ENCODE measurements at places on chromosomes 2 and 18.

- no peak for DNase-seq
These were observed 98.3 kb downstream of the DTNA start for GRCh38 chr18:34808389-34808788.

GRCh38 chr2:120709608-120710041, 26.0 kb upstream of the GLI2 start:
- no peak for DNase-seq

- no peak for DNase-seq
These were observed 28.5 kb upstream of the ACTR2 start for GRCh38 chr2:65199166-65199565.

DNA sequence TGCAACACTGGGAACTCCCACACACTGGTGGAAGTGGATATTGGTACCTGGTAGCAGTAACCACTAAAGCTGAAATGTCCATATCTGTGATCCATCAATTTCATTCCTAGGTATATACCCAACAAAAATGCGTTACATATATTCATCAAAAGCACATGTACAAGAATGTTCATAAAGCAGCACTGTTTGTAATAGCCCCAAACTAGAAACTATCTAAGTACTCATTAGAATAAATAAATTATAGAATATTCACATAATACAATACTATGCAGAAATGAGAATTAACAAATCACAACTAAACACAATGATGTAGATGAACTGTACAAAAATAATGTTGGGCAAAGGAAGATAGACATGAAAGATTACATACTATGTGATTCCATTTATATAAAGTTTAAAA, 11.1 kb upstream of the TLK1 start:
- DNase-seq = no peak

DNA sequence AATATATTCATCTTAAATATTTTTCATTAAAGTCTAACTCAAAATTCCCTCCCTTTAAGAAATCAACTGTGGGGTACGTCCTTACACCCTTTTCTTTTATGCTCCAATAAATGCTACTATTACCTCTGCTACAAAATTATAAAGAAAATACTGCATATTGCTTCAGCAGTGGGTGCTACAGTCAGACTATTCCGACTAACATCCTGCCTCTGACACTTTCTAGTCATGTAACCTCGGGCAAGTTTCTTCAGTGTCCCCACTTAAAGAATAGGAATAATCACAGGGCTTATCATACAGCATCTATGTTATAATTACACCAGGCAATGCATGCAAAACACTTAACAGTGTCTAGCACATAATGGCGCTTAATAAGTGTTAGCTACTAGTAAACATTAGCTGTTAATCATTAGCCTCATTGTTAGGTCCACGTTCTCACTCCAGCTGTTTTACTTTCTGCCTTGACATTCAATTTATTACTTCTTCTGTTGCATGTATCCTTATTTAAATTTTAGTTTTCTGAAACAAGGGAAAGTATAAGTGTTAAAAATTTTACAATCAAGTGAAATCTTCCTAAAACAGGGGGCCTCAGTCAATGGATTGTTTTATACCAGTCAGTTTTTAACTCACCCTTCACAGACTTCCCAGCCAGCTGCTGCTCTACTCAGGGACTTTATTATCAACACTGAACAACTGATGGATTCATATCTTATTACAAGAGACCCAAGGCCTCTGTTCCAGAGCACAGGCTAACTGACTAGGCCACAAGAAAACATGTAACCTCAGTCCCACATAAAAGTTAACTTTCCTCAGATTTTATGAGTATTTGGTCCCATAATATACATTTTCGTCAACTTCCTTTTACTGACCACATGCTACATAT, 54.0 kb downstream of the CLASP1 start:
- DNase-seq = no peak

DNA sequence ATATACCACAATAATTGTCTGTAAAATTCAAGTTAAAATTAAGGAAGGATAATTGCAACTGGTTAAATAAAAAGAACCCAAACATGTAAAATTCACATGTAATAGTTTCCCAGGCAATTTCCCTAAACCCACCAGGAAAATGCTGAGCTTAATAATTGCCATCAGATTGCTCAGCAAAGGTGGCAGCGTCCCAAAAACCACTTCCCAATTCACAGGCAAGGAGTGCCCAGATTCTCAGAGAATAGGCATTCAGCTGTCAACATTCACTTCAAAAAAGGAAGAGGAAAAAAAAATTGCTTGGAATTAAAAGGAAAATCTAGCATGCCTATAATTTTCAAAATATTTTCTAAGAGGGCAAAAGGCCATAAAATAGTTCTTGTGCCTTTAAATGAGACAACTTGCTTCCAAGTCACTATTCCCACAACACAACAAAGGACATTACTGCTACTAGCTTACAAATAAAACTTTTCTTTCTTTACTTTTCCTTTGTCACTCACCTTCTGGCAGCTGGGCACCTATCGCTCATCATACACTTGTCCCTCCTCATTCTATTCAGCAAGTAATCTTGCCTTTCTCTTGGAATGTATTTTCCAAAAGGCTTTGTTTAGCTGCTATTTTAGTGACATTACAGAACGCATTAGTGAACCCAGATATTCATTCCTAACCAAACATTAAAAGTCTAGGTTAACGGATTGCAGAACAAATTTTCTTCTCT, 15.2 kb downstream of the SRBD1 start:
- DNase-seq = no peak

DNA sequence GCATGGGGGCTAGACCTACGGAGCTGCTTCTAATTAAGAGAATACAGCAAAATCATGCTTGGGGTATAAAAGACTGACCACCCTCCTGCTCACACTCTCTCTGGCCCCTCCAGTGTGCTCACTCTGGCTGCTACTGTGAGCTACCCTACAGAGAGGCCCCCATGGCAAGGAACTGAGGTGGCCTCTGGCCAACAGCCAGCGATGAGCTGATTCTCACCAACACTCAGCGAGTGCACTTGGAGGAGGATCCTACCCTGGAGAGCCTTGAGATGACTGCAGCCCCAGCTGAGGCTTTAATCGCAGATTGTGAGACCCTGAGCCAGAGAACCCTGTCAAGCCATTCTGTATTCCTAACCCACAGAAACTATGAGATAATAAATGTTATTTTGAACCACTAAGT, 88.2 kb downstream of the GFPT1 start:
- no peak for DNase-seq

DNA sequence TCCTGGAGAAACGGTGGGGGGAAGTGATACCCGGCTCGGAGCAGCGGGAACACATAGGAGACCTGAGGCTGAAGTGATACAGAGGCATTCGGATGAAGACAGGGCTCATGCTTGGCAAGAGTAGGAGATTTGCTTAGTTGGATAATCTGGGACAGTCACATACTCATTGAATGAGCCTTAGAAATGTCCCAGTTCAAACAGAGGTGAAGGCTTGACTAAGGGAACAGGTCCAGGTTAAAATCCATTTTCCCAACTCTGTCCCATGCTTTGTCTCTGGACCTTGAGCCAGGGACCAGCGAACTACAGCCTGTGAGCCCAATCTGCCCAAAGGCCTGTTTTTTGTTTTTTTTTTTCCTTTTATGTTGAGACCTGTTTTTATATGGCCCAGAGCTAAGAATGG, 1.3 kb downstream of the UGT1A6 start:
- DNase-seq = no peak

DNA sequence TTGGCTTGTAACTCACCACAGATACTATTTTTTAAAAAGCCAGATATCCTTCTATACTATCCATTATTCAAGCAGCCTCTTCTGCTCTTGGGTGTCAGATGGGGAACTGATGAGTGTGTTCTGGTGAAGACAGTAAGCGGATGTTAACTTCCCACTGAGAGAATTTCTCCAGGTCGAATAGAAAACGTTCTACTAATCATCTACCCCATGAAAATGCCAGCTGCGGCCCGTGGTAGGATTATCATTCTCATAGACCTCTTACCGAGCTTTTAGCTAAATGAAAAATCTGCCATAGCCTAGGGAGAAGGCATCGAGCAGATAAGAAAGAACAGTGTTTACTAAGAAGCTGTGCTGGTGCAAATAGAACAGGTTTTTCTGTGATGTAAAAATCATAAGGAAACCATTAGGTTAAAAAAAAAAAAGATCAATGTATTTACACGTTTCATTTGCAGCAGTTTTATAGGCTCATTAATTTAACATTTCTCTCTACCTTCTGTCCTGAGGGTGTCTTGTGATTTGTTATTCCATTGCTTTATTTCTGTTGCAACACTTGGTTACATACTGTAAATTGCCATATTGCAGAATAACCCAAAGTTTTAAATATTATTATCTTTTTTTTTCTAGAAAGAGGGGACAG, 1521.5 kb upstream of the ZEB2 start:
- no peak for DNase-seq

DNA sequence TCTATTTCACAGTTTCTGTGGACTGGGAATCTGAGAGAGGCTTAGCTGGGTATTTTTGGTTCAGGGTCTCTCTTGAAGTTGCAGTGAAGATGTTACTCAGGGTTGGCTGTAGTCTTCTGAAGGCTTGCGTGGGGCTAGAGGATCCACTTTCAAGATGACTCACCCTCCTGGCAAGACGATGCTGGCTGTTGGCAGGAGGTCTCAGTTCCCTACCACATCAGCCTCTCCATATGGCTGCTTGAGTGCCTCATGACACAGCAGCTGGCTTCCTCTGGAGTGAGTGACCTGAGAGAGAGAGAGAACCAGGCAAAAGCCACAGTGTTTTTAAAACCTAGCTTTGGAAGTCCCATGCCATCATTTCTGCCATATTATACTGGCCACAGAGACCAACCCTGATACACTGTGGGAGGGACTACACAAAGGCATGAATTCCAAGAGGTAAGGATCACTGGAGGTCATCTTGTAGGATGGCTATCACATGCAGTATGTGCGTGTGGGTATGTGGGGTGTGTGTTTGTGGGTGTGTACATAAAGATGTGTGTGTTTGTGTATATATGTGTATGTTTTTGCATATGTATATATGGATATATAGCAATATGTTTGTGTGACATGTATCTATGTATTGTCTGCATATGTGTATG, 25.1 kb downstream of the DNPEP start:
- no peak for DNase-seq

- no peak for DNase-seq
These were observed 10.7 kb upstream of the GALNT3 start for GRCh38 chr2:165804719-165805118.

GRCh38 chr2:233385489-233386044, 31.3 kb downstream of the DGKD start:
- DNase-seq = no peak

- DNase-seq = no peak
These were observed 82.4 kb downstream of the AGPS start for GRCh38 chr2:177474998-177475397.

GRCh38 chr2:64793701-64794100, 140.0 kb upstream of the SERTAD2 start:
- DNase-seq = no peak

- DNase-seq = no peak
These were observed 107.1 kb upstream of the STK17B start for GRCh38 chr2:196278491-196278911.

DNA sequence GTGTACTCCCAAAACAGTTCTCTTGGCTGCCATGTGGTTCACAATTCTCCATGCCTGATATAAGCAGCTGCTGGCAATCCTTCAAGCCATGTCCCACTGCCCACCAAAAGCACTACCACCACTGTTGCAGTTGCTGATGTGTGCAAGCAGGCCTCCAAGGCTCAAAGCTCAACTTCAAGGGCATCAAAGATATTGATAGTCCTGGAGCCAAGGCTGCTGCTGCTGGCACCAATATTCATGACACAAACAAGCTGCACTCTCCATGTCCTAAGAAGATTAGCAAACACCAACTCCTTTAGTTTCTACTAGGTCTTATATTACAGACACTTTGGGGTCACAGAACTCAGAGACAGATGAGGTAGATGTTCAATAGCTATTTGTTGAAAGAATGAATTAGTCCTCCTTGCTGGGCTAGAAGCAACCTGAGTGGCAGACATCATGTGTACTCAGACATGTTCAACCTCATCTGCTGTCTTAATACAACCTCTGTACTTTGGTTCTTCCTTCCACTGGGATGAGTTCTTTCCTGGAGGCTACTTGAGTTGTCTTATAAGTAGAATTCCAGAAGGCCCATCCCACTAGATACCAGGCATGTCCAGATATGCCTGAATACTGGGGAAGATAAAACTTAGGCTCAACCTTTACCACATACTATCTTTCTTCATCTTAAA, 104.5 kb upstream of the UGP2 start:
- no peak for DNase-seq

GRCh38 chr2:30737326-30737610, 70.0 kb downstream of the CAPN13 start:
- DNase-seq = no peak

DNA sequence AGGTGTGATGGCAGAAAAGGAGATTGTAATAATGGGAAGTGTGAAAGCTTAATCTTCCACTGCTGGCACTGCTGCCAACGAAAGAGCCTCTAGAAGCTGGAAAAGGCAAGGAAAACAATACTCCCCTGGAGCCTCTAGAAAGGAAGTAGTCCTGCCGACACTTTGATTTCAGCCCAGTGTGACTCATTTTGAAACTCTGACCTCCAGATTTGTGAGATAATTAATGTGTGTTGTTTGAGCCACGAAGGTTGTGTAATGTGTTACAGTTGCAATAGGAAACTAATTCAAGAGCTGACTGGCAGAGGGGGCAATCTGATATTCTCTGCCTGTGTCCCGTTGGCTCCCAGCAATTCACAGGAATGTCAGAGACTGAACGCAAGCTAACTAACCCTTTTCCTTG, 219.2 kb upstream of the UBE2E3 start:
- no peak for DNase-seq

DNA sequence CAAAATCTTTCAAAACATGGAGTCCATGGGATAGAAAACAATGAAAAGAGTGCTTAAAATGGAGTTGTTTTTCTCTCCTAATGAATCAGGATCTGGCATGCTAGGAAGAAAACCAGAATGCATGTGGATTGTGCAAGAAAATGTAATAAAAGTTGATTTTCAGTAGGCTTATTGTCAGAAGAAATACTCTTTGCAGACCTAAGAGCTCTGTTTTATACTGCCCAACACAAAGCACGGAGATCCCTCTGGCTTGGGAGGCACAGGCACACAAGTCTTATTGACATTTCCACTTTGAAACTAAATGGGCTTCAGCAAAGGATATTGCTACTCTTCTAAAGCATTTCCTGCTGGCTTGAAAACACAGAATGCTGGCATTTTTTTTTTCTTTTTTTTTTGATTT, 15.5 kb upstream of the DAPL1 start:
- no peak for DNase-seq

- no peak for DNase-seq
These were observed 15.2 kb downstream of the GNLY start for GRCh38 chr2:85709401-85709811.

DNA sequence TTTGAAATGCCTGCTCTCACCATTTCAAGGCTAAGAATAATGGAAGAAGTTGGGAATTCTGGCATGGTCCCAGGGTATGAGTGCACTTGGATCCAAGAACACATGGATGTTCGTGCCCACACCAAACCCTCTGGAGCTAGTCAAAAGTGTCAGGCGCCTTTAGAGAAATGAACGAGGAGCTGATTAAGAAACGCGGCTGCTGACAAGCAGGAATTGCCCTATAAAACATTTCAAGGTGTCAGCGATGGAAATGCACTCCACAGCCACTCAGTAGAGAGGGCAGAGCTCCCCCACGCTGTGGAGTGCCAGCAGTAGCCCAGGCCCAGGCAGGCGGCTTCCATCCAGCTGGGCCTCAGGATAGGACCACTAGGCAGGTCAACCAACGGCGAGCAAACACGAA, 213.7 kb downstream of the TTC32 start:
- DNase-seq = no peak

GRCh38 chr18:34942276-34942675, 98.9 kb upstream of the MAPRE2 start:
- no peak for DNase-seq
